ENCODE measurements at places on chromosomes 7 and 10.

DNA sequence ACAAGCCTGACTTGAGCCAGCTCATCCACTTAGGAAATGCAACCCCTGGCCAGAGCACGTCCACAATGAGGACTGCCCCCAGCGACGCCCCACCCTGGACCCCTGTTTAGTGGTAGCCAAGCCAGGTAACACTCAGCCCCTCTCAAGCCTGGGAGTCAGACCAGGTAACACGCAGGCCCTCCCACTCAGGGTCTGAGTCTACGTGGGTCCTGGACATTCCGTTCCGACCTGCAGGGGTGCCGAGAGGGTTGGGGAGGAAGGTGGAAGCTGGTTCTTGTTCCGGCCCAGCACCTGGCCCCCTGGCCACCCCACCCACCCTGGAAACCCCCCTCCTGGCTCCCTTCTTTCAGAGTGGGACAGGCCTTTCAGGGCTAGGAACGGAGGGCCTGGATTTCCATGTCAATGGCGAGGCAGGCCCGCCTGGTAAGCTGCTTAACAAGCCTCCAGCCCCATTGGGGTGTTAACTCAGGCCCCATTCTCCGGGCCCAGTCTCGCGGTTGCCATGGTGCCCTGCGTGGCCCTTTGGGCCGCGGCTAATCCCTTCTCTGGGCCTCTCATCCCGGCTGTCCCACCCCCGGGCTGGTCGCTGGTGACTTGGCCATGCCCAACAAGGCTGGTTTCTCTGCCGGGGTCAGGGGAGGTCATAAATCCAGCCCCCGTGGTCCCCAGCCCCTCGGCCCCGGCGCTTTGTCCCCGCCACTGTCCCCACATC, 19.7 kb upstream of the LFNG start:
- DNase-seq, result no peak

DNA sequence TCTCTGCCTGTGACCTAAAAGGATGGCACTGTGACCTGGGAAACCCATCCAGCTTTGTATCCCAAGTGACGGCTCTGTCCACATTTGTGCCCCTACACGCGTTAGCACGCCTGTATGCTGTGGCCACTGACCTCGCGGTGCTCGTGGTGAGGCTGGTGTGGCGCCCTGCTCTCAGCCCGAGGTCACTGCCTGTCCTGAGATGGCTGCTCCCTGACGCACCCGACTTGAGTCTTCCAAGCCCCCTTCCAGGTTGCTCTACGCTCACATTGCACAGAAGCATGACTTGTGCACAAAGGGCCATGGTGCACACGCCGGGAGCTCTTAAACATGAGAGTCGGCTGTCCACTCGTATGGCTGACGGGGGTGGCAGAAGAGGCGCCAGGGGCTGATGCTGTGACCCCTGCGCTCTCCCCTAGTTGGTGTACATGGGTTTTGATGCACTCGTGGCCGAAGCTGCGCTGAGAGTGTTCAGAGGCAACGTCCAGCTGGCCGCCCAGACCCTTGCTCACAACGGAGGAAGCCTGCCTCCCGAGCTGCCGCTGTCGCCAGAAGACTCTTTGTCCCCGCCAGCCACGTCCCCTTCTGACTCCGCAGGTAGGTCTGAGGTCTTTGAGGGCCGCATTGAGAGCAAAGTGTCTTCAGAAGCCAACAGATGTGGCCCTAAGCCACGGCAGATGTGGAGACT, 33.5 kb downstream of the WDR86 start:
- DNase-seq, result no peak

GRCh38 chr7:49564379-49564714, 209.1 kb upstream of the VWC2 start:
- DNase-seq, result no peak

DNA sequence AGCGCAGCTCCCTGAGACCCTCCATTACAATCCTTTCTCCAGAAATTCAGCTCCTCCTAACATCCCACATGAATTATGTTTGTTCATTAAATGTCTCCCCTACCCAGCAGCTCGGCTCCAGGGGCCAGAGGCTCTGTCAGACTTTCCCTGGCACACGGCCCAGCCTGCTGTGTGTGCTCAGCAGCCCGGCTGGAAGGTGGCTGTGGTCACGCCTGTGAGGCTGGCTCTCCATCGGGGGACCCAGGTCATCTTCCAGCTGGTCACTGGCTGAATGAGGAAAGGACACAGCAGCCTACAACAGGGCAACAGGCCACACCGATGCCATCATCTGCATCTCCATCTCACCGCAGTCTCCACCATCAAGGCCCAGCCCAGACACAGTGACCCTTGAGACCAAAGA, 219.8 kb downstream of the MAD1L1 start:
- no peak for DNase-seq

DNA sequence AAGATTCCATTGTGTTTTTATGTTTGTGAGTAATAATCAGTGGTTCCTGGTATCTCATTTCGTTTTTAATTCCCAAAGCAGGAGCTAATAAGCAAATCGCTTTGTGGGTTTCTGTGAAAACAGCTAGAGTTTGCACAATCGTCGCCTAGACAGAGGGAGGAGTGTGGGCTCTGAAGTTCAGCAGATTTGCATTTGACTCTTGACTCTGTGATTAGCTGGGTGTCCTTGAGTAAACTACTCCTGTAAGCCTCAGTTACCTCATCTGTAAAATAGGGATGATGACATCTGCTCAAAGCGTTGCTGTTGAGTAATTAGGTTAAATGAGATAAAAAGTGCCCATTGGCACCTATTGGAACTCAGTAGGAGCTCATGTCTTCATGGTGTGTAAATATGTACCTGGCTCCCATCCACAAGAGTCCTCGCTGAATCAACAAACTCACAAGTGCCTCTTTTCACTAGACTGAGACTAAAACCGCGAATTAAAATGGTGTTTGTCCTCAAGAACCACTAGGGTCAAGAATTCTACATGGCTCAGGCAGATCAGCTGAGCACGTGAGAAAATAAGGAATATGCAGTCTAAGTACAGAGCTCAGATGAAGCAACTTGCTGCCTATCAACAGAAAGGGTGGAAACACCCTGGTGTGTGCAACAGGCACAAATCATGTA, 385.8 kb upstream of the C7orf33 start:
- no peak for DNase-seq

- no peak for DNase-seq
Observed at GRCh38 chr7:7979558-7979957, 11.0 kb downstream of the GLCCI1 start.
